CD4-positive, alpha-beta memory T cell (primary cell): ENCODE measurements at places on chromosomes 5 and 9. TPM values are rescaled to one million over a fixed set of nuclear protein-coding genes. Genes with fewer than 3 reads are reported as not detected.

FBXO10 gene
- 4.9 TPM for polyA plus RNA-seq

RALGPS1 gene
- polyA plus RNA-seq: 1.9 TPM

OCLN gene
- 0.13 TPM for polyA plus RNA-seq

LRSAM1 gene
- 4.3 TPM for polyA plus RNA-seq

PCDHGB1 gene
- polyA plus RNA-seq: not detected

SLC22A4 gene
- not detected for polyA plus RNA-seq

PDGFRB gene
- not detected for polyA plus RNA-seq

TMEM38B gene
- 23.3 TPM for polyA plus RNA-seq

NACC2 gene
- 0.58 TPM for polyA plus RNA-seq

AMBP gene
- polyA plus RNA-seq: not detected

CCL21 gene
- not detected for polyA plus RNA-seq

COL5A1 gene
- polyA plus RNA-seq: 0.36 TPM

DNA sequence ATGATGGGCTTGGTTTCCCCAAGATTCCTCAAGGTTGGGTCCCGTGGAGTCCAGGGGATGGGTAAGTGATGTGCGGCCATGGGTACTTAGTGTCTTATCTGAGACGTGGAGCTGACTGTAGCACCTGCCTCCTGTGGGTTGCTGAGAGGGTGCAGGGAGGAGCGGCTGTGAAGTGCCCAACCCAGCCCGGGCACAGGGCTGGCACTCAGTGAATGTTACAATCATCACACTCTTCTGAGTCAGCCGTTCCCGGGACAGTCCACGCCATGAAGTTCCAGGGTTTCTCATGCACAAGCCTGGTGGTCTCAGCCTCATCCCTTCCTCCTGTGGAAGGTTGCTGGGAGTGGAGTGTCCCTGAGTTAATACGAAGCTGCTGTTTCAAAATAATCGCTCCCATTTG, 29.1 kb downstream of the NTNG2 start:
- DNase-seq: no peak

DNA sequence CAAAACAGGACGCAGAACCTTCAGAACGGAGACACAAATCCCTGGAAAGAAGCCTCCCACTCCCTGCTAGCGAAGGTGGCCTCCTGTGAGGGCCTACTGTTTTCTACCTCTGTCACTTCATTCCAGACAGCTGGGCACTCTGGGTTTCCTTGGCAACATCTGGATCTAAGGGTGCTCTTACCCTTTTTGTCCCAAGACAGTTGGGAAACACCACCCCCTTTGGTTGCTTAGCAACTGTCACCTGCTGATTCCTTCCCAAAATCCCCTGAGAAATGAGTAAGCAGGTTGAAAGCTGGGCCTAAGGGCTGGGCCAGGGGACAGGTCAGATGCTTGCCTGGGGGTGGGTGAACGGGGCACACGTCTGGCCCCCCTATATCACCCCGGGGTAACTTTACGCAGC, 29.4 kb downstream of the NANS start:
- DNase-seq: no peak

- DNase-seq: no peak
Observed at GRCh38 chr5:149489605-149490037, 61.6 kb downstream of the CSNK1A1 start.

DNA sequence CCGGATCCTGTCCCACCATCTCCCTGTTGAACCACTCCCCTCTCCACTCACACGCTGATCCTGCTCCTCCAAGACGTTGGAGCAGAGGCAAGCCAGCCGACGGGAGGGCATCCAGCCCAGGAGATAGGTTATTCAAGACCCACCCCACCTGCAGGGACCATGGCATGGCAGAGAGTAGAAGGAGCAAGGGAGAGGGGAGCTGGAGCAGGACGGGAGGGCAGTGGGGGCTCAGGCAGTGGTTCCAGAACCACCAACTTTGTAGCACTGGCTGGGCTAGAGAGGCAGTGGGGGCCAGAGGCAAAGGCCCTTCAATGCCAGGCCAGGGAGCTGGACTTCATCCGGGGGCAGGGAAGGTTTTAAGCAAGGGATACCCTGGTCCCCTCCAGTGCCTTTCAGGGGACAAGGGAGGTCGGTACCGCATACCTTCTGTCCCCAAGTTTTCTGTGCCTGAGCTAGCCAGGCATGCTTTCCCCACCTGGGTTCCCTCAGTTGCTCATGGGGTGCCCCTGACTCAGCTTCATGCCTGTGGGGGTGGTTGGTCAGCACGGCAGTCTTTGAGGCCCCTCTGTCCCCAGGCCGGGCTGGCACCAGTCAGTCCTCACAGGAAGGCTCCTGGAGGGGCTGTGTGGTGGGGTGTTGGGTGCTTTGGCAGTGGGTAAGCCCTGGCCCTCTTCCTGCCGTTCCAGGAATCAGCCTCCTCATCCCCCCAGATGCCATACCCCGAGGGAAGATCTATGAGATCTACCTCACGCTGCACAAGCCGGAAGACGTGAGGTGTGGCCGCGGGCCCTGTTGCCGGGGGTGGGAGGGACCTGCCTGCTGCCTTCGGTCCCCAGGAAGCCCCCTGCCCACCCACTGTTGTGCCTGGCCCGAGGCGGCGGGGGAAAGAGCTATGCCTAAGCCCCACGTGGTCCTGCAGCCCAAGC, 22.4 kb downstream of the HK3 start:
- no peak for DNase-seq

GRCh38 chr5:6708814-6709213, 4.4 kb upstream of the TENT4A start:
- DNase-seq: no peak

DNA sequence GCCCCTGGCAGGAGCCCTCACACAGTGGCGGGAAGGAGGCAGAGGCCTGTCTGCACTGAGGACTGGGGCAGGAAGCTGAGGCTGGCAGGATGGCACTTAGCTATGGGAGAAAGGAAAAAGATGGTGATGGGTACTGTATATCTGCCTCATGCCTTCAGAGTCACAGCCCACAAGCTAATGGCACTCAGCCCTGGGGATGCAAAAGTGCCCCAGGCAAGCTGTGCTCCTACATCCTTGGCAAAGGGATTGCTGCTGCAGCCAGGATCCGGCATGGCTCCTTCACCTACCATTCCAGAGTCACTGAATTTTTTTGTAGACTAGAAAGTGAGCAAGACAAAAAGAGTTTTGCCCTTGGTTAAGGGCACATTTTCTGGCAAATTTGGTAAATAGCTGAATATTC, 8.7 kb downstream of the ACSL6 start:
- no peak for DNase-seq

- no peak for DNase-seq
Observed at GRCh38 chr5:8848997-8849594, 696.8 kb downstream of the SEMA5A start.

DNA sequence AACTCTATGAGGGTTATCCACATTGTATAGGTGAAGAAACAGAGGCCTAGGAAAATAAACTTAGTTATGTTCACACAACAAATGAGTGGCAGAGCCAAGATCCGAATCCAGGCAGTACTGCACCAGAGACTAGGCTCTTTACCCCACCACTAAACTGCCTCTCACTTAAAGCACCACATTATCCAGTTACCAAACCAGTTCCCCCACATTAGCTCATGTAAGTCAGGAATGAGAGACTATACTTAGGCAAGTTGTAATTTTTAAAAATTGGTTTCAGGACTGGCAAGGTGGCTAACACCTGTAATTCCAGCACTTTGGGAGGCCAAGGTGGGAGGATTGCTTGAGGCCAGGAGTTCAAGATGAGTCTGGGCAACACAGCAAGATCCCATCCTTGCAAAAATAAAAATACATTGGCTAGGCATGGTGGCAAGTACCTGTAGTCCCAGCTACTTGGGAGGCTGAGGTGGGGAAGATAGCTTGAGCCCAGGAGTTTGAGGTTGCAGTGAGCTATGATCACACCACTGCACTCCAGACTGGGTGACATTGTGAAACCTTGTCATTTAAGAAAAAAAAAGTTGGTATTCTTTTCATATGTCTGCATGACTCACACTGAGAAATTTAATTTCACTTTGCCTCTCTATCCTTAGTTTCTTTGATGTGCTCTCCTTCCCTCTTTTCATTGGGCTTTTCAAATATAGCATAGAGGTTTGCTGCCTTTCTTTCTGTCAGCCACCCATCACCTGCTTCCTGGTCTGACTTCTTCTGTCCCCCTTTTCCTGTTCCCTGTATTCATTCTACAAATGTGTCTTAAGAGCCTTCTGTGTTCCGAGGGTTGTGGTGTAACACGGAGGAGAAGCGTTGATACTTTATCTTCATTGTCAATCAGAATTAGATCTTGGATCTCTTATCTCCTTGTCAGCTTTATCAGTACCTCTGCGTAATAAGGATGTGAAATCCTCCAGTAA, 64.7 kb downstream of the ERMP1 start:
- DNase-seq: no peak

DNA sequence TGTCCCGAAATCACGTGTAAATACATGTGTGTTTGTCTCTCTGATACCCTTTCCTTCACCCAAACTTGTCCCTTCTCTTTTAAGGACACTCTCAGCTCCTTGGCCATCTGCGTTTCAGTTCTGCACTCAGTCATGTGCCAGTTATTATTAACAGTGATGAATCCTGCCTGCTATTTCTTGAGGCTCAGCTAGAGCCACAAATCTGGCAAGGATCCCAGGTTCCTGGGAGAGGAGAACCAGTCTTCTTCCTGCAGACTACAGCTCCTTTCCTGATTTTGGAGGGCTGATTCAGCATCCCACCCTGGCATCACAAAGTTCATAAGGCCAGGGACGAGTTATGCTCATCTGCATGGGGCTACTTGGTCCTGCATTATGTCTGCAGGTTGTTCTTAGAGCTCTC, 5.6 kb downstream of the MAMDC2 start:
- DNase-seq: no peak

GRCh38 chr5:206406-206805, 11.5 kb downstream of the CCDC127 start:
- DNase-seq: no peak

DNA sequence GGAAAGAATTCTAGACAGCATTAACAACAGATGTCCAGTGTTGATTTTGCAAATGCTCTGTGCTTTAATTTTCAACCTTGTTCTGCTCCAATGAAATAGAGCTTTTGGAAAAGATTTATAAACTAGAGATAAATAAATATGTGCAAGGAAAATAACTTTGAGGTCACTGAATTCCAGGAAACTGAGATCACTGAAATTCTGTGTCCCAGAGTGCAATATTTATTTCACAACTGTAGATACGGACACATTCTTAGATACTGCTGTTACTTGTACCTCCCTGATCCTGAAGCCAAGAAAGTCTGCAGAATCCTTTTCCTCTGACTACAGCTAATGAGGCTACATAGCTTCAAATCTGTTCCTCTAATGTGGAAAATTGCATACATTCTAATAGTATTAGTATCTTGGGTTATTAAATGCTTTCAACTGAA, 222.9 kb downstream of the DOCK8 start:
- DNase-seq: no peak

DNA sequence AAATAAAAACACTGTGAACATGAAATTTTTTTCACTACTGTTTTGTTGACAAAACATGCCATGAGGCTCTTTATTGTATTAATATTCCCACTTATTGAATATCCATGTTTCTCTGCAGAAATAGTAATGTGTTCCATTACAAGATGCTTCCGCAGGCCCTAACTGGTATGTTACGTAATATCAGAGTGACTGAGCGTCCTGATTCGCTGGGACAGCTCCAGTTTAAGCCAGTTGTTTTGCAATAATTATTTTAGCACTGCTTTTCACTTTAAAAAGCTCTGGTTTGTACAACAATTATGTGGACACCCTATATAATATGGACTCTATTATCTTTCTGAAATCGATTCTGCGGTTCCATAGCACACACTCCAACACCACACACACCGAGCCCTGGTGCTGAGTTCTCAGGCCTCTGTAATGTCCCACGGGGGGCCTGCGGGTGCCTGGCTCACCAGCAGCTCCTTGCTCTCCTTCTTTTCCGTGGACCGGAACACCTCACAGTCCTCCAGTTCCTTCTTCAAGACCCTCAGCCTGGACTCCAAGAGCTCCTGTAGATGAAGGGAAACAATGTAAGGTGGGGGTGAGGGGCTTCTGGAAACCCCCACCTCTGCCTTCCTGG, 1.8 kb downstream of the TRIM7 start:
- DNase-seq: no peak

DNA sequence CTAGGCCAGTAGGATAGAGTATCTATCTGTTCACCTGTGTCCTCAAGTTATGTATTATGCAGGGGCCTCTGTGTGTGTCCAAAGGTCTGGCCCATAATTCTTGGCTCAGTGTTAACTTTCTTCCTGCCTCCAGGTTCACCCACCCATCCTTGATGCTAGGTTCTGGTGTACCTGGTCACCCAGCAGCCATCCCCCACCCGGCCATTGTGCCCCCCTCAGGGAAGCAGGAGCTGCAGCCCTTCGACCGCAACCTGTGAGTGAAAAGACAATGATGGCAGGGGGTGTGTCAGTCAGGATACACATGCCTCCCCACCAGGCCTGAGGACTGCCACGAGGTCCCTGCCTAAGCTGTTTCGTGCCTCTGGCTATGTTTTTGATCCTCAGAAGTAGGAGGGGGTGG, 27.6 kb downstream of the TCF7 start:
- DNase-seq: no peak
